ENCODE measurements at places on chromosomes 12 and 14.

DNA sequence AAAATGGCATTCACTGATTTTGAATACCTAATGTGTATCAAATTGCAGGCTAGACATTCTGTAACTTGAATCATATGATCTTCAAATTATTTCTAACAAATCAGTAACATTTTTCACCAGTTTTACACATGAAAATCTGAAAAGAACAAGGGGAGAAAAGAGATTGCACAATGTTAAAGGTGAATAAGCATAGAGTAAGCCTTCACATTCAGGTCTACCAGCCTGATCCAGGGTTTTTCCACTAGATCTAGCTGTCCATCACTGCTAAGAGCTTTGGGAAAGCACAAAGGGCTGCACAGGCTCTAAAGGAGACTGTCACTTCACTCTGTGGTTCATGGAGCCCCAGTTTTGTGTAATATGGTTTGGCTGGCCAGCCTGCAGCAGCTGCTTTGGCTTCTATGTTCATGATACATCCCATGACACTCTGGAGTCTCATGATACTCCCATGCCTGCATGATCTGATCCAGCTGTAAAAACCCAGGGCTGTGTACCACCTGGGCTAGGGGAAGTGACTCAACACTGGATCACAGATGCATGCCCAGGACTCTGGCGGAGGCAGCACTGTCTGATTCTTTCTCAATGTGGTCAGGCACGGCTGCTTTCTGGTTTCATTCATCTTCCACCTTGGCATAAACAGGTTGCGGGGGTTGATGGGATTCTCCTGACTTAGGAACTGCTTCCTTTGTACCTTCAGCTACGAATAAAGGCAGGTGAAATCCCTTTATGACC, 859.7 kb downstream of the GALC start:
- no peak for DNase-seq

DNA sequence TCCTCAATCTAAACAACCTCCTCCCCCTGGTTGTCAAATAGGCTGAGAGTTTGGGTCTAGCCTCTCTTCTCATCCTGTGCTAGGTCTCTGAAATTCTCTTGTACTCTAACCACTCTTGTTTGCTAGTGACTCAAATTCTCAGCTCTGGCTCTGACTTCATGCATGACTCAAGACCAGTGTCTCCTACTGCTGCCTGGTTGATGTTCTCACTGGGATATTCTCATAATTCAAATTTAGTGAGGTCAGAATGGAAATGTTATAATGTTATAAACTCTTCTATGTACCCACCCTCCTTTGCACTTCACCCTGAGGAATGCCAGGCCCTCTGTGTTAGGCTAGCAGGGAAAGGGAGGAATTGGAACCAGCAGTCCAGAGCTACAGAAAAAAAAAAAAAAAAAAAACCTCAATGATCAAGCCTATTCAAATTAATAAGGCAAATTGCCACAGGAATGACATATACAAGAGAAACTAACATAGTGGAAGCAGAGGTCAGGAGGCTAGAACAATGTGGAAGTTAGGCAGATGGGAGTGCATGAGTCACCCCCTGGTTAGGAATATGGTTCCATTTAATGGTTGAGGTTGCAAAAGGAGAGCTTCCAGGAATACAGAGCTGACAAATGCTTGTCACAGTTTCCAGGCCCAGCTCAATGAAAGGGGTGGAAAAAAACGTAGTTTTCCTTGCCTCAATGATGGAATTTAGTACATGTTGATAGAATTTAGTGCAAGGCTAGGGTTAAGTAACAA, 459.5 kb downstream of the RMST start:
- DNase-seq, result no peak

GRCh38 chr12:104177663-104178501, 37.7 kb upstream of the TXNRD1 start:
- no peak for DNase-seq

GRCh38 chr14:93266127-93266526, 59.1 kb downstream of the UBR7 start:
- DNase-seq, result no peak

DNA sequence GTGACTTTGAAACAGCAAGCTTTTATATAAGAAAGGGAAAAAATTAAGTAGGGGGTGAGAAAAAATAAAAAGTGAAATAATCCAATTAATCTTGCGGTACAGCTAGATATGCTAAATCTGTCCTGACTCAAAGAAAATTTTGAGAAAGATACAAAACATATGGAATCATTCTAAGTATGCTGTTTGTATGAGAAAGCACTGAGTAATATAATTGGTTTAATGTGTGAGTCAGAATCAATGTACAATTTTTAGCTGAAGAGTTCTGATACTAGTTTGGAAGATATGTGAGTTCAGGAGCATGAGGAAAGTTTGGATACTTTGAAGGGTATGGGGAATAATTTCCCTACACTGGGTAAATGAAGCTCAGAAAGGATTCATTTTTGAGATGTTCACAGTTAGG, 190.9 kb upstream of the RASSF8 start:
- DNase-seq, result no peak

GRCh38 chr14:99275222-99275584, 3.2 kb upstream of the BCL11B start:
- DNase-seq, result no peak

DNA sequence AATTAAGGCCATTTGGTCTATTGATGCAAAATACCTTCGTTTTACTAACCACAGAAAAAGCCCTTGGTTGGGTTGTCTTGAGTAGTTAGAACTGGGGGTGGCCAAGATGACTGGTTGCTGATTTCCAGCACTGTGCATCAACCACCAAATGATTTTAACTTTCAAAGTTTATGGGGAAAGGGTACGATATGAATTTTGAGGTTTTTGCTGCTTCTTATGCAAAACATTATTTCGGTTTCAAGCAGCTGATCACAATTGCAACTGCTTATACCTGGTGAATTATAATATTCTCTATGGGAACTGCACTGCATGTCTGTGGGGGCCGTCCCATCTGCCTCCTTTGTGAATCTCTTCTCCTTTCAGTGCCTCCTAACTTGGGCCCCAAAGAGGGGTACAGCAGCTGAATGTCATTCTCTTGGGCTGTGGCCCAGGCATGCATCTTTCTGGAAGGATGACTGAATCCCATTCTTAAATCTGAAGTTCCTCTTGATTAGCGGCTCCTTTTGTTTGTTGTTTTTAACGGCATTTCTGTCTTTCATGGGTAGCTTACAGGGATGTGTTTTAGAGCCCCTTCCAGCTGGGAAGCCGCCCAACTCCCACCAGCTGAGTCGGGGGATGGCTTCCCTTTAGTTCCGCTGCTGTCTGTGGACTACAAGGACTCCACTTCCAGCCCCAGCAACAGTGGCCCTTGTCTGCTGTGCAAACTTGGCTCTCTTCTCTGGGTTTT, 479.8 kb downstream of the ZFP36L1 start:
- DNase-seq, result no peak

All from CD4-positive, alpha-beta T cell treated with Interleukin-1 beta for 1 hour (primary cell).